ENCODE measurements at places on chromosomes 2 and 18.
A peak's percentile ranks its signal among the peaks of the same experiment; 100 is the strongest.

GRCh38 chr2:157894694-157895435, 18.7 kb upstream of the ACVR1 start:
- no peak for DNase-seq

DNA sequence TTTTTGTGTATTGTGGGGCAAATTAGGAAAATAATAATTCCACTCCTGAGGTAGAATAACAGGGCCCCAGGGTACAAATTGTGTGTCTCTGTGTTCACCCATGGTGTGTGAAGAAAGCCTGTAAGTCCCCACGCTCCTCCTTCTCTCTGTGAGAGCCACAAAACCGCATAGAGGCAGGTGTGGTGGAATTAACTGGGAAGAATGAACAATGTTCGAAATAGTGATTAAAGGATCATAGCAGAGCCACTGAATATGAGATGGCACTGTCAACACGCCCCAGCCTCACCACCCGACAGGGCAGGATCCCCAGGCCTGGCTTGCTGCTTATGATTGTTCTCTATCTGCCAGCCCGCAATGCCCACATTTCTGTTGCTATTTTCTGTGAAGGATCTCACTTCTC, 14.1 kb downstream of the IL1RN start:
- no peak for DNase-seq

DNA sequence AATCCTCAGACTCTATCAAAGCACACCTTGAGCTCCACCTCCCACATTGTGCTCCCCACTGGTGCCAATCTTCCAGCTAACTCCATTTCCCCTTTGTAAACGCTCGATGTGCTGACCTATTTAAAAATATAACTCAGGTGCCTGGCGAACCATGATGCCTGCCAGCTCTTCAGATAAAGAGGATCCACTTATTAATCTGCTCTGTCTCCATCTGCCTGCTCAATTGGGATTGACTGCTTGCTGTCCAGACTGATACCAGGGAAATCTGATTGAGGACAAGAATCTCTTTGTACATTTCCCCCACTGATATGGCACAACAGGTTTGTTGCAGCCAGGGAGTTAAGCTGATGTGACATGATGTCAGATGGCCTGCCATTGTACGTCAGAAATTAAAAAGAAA, 2036.5 kb upstream of the CELF4 start:
- DNase-seq = no peak

DNA sequence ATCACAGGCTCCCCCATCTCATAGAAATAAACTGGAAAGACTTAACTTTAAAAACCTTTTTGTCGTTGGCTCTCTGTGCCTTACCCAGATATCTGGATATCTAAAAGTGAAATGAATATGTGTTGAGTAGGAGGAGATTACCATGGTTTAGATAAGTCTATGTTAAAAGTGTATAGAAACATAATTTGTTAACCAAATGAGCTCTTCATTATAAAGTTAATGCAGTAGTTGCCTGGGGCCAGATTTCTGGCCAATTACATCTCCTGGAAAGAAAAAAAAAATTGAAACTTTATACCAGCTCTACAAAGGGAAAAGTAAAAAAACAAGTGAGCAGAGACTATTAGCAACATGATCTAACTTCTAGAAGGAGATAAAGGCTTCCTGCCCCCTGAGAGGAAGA, 259.6 kb upstream of the UBE2E3 start:
- no peak for DNase-seq

DNA sequence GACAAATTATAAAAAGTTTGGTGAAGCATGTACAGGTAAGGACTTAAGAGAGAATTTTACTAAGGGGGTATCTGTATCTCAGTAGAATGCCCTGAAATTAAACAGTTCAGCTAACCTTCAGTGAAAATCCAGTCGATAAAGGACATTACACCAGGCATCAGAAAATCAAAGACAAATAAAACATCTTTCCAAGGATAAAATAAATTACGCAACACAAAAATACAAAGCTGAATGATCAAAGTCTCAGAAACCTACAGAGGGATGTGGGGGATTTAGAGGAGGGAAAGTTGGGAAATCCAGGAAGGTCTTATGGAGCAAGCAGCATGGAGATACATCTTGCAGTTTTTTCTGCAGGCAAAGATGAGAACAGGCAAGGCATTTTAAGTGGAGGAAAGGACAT, 384.1 kb downstream of the TNS1 start:
- no peak for DNase-seq

DNA sequence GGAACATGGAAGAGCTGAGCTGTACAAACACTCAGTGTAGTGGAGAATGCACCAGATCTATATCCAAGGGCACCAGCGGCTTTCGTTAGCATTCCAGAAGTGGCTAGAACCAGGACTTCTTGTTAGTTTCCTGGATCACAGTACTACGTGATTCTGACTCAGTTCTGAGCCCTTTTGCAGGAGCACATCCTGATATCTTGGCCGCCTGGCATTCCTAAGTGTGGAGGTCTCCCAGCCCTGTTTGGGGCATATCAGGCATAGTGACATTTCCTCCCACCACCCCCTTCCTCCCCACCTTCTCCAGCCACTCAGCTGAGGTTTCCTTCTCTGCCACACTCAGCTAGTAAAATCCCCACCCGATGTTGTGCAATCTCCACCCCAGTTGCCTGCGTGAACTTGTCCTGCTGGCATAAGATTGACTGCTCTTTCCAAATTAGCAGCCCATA, 63.4 kb downstream of the BMP10 start:
- DNase-seq = no peak

DNA sequence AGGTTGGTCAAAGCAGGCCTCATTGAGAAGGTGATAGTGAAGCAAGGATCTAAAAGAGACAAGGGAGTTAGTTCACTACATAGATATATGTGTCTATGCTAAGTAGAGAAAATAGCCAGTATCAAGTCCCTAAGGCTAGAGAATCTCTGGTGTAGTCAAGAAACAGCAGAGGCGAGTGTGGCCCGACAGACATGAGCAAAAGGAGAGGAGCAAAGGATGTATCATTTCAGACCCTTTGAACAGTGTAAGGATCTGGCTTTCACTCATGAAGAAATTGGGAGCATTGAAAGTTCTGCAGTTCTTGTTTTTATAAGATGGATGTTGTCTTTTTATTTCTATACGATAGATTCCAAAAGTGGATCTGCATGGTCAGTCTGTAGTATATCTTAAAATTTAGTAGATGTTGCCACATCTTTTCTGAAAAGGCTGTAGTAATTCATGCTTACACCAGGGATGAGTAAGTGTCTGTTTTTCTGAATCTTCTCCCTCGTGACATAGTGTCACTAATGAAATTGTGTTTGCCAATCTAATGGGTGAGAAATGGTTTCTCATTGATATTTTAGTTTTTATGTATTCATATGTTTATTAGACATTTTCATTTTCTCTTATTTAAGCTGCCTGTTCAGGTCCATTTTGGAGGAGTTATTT, 18.8 kb downstream of the SP100 start:
- DNase-seq = no peak

- DNase-seq = no peak
Measured at GRCh38 chr2:238264072-238264460, 24.2 kb upstream of the HES6 start.

GRCh38 chr2:44599130-44599529, 237.4 kb downstream of the CAMKMT start:
- DNase-seq = peak; percentile 13

DNA sequence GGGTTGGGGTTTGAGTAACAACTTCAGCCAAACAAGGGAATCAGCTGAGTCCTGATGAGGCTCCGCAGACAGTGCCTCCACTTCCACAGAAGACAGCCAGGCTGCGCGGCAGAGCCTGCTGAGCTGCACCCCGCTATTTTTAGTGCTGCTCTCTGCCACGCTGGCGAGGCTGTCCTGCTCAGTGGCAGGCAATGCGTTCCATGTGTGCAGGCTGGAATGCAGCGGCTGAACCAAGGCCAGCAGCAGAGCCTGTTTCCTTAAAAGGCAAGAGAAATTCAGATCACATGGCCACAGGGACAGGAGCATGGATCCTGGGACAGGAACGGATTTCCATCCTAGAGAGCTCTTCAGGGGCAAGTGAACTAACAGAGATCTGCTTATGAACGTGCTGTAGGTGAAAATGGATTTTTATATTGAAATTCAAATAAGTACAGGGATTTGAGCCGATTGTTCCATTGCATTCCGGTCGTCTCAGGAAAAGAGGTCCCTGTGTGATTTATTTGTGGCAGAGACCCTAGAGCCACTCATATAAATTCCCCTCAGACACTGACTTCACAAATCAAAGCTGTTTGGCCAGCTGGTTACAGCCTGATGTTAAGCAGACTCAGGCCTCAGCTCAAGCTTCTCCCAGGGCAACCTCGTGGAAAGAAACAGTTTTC, 98.7 kb downstream of the COL6A3 start:
- no peak for DNase-seq

- no peak for DNase-seq
Measured at GRCh38 chr18:24942144-24942543, 409.8 kb downstream of the ZNF521 start.

GRCh38 chr2:185522472-185522871, 216.1 kb upstream of the FSIP2 start:
- no peak for DNase-seq

GRCh38 chr2:109089602-109090300, 39.3 kb upstream of the SH3RF3 start:
- DNase-seq = no peak

- DNase-seq = no peak
Measured at GRCh38 chr2:152372438-152372984, 37.5 kb downstream of the FMNL2 start.

DNA sequence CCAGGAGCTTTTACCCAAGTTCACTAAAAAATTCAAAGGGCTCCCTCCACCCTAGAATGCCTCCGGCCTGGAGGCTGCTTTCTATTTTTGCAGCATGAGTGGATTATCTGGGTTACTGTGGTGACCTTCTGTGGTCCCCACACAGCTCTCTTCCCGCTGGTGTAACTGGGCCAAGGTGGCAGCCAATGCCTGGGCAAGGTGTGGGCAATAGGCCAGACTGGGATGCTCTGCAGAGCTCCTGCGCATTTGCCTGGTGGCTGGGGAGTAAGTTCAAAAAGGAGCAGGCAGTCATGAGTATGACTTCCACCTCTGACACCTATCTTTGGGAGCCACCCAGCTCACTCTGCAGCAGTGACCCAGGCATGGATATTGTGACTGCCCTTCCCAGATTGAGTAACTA, 130.5 kb upstream of the SPRED2 start:
- no peak for DNase-seq

DNA sequence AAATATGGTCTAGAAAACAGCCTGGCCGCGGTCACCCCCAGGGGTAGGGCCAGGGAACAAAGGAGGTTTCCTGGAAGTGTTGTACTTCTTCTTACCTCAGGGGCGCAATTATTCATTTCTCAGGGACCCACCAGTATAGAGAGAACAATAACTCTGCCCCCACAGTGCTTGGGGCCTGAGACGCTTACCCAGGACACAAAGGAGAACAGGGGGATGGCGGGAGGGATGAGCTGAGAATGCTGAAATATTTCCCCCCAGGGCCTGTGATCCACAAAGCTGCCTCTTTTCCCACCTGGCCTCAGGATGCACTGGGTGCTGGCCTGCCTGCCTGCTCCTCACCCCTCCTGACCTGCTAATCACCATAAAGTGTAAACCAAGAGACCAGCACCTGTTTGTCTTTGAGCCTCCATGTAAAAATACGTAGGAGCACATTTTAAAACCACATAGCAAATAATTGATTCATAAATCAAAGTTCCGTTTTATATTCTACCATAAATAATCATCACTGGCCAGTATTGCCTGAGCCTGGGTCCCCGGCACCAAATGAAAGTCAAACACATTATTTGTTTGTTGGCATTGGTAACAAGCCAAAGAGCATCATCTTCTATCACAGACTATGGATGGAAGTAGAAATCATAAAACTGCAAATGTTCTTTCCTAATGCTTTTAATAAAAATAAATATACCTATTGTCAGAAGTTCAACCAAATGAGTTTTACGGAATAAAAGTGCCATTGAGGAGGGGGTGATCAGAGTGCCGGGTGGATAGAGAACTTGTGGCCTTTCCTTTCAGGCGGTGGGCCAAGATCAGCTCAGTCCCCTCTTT, 67.3 kb upstream of the RMDN2 start:
- no peak for DNase-seq

DNA sequence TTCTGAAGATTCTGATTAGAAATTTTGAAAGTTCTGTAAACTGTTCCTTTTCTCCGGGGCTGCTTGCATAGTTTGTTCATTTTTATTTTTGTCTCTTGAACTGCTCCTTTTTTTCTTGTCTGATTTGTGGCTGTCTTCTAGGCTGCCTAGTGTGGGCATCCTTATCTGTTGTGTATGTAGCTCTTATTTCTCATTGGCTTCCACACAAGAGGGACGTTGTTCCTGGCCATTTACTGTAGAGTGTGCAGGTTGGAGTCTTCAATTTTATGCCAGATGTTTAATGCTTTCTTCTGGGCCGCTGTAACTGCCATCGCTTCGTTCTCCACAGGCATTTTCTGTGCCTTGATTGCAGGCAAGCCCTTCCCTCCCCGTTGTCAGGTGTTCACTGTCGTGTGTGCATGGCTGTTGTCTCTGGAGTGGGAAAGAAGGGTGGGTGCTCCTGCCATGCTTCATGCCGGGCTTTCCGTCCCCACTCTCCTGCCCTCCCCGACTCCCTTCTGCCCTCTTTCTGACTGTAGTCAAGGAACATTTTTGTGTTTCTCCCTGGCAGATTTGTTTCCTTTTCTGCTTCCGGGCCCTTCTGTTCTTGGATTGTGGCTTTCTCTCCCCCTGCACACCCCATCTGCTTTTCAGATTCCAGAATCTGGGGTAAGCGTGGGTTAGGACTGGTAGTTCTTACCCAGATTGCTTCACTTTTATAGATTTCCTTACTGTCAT, 15.5 kb downstream of the CEP192 start:
- DNase-seq = no peak

DNA sequence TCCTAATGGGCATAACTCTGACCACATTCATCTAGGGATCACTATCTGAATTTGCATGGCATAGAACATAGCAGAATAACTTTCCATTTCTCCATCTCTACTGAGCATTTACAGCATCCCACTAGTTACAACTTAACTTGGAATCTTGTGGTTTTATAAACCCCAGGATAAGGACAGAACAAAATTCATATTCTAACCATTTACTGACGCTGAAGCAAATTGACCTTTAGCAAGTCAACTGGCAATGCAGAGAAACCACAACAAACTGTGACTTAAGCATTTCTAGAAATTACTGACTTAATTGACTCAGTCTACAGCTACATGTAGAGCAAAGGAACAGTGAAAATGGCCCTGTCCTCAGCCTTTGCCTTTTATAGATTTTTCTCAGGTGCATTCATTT, 61.2 kb downstream of the DCC start:
- DNase-seq = no peak

- no peak for DNase-seq
Measured at GRCh38 chr2:143550500-143550899, 421.3 kb downstream of the ARHGAP15 start.

DNA sequence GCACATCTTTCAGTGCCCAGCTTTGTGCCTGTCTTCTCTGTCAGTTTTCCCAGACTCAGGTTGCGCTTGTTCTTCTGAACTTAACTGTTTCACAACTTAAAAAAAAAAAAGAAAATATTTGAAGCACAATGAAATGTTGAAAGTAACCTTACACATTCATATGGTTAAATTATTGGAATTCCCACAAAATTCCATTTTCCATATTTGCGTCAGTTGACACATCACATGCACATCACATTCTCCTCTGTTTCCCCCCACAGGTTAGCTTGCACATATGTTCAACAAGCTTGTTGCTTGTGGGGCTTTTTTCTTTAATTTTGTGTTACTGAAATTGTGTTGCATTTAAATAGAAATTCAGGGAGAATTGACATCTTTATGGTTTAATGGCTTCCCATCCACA, 8.3 kb downstream of the MYO1B start:
- no peak for DNase-seq

GRCh38 chr2:45723857-45724256, 72.4 kb downstream of the PRKCE start:
- DNase-seq = no peak

All from OCI-M1 (cell line).